COLO829 (cell line): ENCODE measurements at places on chromosomes 5 and 9.

GRCh38 chr9:14119694-14120514 lies 194.0 kb downstream of the NFIB start:
- DNase-seq: no peak

DNA sequence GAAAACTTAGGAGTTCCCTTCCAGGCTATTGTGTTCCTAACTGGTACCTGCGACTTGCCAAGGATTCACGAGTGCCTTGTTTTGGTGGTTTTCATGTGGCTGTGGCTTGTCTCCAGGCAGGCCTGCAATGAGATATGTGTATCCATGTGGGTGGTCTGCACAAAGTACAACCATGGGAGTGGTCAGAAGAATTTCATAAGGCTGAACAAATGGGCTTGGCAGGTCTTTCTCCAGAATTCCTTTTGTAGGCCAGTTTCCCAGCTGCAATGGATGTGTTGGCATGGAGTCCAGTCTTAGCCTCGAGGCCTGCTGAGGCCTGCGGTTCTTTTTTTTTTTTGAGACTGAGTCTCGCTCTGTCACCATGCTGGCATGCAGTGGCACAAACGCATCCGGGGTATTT lies 28.8 kb upstream of the MELK start:
- no peak for DNase-seq

DNA sequence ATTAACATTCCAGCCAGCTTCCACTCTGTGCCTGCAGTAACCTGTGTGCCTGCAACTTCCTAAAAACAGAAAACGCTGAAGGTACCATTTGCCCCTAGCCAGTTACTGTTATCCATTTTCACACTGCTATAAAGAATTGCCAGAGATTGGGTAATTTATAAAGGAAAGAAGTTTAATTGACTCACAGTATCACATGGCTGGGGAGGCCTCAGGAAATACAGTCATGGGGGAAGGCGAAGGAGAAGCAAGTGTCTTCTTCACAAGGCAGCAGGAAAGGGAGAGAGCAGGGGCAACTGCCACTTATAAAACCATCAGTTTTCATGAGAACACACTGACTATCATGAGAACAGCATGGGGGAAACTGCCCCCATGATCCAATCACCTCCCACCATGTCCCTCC lies 31.2 kb downstream of the PTCD2 start:
- no peak for DNase-seq

DNA sequence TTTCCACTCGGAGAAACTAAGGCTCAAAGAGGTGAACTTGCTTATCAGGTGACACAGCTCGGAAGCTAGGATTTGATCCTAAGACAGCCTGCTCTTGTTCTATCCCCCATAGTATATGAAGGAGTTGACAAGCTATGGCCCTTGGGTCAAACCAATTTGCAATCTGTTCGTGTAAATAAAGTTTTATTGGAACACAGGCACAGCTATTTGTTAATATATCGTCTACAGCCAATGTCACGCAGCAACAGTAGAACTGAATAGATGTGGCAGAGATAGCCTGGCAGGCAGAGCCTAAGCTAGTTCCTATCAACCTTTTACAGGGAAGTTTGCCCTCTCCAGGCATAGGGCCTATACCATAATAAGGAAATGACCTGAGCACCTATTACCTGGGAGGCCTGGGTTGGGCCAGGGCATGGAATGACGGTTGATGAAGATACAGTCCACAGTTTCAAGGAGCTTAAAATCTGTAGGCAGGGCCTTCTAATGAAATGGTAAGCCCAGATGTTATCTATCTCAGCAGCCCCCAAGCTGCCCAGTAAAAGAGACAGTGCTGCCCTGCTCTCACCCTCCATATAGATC lies 179.0 kb downstream of the TTLL11 start:
- DNase-seq: no peak

DNA sequence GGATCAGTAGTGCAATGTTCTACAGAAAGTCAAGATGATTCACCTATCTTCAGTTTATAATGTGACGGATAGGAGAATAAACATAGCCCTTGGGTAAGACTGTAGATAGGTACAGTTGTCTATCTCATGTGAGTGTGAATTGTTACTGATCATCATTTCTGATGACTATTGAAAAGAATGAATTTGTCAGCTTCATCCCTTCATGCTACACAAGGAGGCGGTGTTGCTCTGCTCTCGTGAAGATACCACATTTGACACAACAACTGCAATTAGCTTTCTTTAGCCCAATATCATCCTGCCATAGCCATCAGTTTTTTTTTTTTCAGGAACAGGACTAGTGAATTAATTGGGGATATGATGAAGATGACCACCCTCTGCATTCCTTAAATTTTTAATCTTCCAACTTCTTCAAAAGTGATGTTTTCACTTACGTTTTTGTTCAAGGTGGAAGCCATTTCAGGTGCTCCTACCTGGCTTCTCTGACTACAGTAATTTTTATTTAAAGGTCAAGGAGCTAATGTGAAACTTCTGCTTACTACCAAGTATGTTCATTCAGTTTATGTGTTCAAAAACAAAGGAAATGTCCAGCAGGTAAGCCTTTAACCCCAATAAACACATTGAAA lies 152.9 kb upstream of the MOCS2 start:
- peak; percentile 24 for DNase-seq

DNA sequence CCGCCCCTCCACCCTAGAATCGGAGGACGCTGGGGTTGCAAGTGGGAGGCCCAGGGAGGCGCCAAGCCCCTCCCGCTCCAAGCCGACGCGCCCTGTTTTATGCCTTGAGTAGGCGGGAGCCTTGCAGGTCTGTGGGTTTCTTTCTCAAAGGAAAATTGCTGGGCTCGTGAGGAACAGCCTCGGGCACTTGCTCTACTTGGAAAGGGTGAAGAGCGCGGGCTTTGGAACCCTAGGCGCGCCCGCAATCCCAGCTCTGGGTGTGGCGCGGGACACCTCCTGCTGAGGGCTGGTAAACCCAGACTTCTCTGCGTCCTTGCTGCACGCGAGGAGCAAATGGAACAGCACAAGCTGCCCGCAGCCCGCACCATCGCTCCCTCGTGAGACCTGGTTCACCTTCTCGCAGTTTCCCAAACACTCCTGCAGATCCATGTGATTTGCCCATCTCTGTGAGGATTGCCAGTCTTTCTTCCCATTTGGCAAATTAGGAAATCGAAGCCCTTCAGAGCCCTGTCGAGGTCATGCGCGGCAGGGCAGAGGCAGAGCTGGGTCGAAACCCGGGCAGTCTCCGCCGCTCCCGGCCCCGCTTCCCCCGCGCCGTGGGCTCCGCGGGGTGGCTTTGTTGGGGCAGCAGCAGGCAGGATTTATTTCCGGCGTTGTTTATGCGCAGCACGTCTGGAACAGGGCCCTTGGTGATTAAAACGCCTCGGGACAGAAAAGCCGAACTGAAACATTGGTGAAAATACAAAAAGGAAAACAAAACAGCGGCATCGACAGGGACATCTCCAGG lies 98.4 kb upstream of the CPLX2 start:
- no peak for DNase-seq
